Vagina (tissue), 2 donors: ENCODE measurements at places on chromosomes 16 and 17.

GRCh38 chr17:34637548-34638525 lies 58.5 kb downstream of the TMEM132E start:
- DNase-seq, result no peak

DNA sequence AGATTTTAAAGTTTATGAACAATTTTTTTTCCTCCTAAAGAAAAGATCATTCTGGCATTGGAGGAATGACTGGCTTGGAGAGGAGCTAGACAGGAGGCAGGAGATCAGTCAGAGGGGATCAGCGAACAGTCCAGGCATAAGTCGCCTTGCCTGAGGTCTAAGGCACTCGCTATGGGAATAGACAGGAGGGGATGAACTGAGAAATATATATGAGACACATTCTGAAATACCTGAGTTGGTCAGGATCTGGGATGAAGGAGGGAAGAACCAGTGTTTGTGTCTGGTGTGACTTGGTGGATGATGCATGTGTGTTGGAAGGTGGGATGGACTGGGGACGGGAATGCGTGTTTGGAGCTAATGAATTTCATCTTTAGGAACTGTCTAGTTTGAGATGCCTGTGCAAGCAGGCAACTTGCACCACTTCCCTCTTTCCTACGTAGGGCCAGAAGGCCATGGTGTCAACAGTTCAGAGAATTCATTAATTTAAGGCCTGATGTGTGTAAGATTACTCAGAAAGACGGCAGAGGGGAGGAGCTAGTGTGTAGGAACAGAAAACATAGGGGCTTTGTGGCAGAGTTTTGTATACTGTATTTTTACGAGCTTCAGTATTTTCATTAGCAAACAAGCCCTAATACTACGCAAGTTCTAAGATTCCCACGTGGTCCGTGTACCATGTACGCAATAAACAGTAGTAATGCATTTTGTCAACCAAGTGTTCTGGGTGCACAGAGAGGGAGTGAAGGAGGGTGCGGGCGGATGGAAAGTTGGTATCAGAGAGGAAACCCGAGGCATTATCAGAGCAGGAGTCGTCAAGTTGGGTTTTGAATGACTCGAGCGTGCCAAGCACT lies 825 bp downstream of the HEATR6 start:
- DNase-seq, result no peak

GRCh38 chr16:89167425-89167941 lies 4.1 kb upstream of the CDH15 start:
- DNase-seq, result no peak

GRCh38 chr16:12758670-12759558 lies 44.8 kb downstream of the CPPED1 start:
- no peak for DNase-seq

DNA sequence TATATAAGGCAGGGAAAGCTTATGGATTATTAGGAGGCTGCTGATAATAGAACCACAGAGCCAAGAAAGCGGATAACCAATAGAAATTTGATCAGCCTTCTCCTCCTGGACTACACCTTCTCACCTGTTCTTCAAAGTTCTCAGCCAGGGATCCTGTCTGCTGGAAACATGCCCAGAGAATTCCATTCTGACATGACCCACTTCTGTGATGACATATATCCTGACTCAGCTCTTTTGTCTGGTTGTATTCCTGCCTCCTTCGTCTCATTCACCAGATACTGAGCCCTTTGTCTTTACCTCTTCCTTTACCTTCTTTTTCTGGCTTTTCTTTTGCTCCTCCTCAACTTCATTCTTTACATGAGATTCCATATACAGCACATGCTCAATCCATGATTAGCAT lies 576.1 kb downstream of the CDH11 start:
- DNase-seq, result no peak

DNA sequence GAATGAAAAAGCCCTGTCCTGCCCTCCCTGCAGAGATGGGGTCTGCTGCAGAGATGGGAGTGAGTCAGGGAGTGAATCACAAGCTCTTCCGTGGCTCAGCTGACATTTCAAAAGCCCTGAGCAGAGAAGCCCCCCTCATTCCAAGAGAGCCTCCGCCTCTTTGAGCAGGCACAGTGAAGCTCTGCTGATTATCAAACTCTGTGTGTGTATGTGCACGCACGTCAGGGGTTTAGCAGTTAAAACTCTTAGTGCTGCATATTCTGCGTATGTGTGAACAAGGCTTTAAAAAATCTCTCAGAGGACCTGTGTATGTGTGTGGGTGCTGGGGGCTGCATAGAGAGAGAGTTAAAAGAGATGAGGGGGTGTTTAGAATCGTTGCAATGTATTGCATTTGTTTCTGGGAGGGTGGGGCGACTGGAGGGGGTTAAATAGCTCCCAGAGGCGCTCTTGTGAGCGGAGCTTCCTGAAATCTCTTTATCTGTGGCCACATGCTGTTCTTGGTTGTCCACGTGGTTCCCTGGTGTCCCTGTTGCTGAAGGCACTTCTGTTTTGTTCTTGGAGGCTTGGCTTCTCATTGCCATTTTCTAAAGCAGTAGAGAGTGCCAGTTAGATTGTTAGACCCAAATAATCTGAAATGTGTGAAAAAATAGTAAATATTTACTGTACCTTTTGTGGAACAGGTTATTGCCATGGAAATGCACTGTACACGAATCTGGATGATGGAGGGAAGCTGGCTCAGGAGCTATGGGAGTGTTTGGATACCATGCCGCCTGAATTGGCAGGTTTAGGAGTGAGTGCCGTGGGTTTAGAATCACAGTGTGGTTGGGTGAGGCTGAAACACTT lies 116.6 kb downstream of the PRKCB start:
- DNase-seq, result no peak

- DNase-seq, result no peak
Observed at GRCh38 chr17:79669861-79670260, 59.0 kb upstream of the RBFOX3 start.

DNA sequence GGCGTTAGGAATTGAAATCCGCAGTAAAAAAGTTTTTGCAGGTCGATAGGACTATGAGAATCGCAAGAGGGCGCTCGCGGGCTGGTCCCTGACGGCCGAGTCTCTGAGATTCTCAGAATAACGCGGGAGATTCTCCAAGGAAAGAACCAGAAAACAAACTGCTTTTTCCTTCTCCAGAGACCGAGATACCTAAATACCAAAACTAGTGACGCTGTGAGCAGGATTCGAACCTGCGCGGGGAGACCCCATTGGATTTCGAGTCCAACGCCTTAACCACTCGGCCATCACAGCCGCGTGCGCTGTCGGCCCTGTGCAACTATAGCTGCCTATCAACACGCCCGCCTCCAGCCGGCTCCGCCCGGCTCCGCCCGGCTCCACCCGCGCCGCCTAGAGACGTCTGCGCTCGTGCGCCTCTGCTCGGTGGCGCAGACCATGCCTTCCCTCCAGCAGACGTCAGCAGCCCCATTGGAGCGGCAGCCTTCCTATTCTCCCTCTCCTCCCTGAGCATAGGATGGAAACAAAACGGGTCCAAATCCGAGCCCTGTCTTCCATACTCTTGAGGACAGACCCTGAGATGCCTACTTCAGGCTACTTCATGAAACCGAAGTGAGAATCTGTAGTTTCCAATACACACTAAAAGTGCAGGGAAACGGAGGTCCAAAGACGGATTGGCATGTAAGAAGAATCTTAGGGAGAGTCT lies 13.4 kb downstream of the PER1 start:
- no peak for DNase-seq

DNA sequence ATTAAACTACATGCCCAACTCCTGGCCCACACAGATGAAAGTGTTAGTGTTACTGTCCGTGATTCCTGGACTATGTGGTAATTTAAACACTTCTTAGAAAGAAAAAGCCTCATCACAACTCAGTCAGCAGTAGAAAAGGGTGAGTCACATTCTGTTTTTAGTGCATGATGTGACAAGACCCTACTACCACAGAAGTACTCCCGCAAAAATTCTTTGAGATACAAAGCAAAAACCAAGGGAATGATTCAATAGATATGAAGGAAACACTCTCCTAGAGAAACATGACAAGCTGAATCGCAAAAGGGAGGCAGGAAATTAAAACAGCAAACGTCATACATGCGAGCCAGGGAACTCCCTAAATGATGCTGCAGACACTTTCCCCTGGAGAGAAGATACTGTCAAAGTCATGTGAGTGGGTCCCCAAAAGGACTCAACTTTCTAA lies 14.4 kb downstream of the SNN start:
- no peak for DNase-seq

DNA sequence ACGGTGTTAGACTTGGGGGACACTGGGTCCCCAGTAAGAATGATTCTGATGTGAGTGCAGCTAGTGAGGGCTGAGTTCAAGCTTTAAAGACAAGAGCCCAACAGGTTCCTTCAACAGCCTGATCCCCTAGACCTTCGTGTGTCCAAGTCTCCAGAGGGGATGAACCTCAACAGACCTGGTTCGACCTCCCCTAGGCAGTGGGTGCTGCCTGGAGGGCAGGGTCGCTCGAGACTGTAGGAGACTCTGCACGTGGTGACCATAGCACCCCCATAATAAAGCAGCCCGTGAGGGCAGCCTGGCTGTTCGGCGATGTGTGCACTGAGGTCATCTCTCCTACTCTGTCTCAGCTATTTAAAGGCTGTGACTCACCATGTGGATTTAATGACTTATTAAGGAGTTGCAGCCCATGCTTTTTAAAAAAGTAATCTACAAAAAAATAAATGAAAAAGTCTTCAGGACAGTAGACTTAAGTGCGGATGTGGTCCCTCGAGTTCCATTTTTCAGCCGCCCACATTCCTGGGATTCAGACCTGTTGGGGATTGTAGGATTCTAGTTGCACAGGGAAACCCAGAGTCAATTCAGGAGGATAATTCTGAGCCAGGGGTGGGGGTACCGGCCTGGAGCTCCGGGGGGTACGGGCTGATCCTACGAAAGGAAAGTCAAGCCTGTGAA lies 23.4 kb upstream of the METRNL start:
- peak; percentile 84 for DNase-seq
